ENCODE measurements at places on chromosomes 7 and 10. TPM values are rescaled to one million over a fixed set of nuclear protein-coding genes. Genes with fewer than 3 reads are reported as not detected.

The PILRA gene
- 8.3 TPM for total RNA-seq

The GIMAP2 gene
- total RNA-seq = 9.6 TPM

The PDE1C gene
- total RNA-seq = 19.2 TPM

The WNT2 gene
- total RNA-seq = not detected

DNA sequence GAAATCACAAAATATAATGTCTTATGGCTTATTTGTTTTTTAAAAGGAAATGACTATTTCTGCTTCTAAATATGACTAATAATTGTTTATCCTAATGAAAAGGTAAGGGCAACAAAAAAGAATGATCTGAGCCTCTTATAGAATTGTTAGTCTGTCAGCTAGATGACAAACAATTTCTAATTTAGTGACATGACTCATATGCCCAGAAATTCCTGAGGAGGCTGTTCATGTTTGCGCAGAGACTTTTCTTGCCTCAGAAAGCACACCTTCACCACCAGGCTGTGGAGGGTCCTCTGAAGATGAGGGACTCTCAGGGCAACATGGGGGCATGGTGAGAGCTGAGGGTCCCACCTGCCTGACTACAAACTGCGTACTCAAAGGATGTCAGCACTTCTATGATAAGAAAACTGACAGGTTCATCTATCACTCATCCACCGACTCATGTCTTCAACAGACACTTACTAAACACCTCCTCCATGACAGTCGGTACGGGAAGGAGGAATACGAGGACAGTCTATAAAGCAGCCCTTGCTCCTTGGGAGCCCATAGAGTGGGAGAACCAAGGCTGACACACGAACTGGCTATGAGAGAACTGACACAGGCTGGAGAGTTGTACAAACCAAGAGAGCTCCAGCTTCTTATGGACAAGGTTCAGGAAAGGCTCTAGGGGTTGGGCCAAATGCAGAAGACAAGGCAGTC lies 102.0 kb downstream of the PKD1L1 start:
- H3K36me3 ChIP-seq = no peaks in the 10 kb centered on the region
- H3K27me3 ChIP-seq = no peaks in the 10 kb centered on the region
- no peak for DNase-seq
- no peaks in the 10 kb centered on the region for H3K4me1 ChIP-seq
- no peak overlapping the region for H3K27ac ChIP-seq

DNA sequence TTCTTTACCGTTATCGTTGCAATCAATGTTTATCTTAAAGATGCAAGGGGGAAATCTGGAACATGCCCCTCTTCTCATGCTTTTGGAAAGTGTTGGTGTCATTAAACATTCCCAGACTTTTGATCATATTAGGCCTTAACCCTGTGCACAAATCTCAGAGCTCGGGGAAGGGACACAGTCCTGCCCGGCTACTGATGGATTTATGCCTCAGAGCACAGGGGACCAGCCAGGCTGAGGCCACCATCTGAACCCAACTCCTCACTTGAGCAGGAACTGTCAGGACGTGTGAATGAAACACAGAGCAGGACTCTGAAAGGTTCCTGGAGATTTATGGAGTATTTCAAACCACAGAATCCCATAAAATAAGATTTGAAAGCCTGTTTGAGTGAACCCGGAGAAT lies 132.0 kb upstream of the CXCL12 start:
- no peaks in the 10 kb centered on the region for H3K4me1 ChIP-seq
- no peaks in the 10 kb centered on the region for H3K27me3 ChIP-seq
- H3K36me3 ChIP-seq = no peaks in the 10 kb centered on the region
- DNase-seq = no peak

GRCh38 chr10:120841522-120842189 lies 9.5 kb upstream of the WDR11 start:
- DNase-seq = no peak
- H3K27me3 ChIP-seq = no peaks in the 10 kb centered on the region

- peaks cover 37% of the 10 kb centered on the region for H3K4me1 ChIP-seq
- DNase-seq = no peak
- H3K36me3 ChIP-seq = no peaks in the 10 kb centered on the region
- peak overlapping the region; percentile 92 for H3K4me3 ChIP-seq
- no peaks in the 10 kb centered on the region for H3K27me3 ChIP-seq
Measured at GRCh38 chr7:129952086-129952652, 591 bp downstream of the UBE2H start.

GRCh38 chr7:138575897-138576428 lies 115.9 kb downstream of the TRIM24 start:
- H3K27ac ChIP-seq = no peak overlapping the region
- H3K4me1 ChIP-seq = no peaks in the 10 kb centered on the region
- H3K4me3 ChIP-seq = no peak overlapping the region
- DNase-seq = no peak

DNA sequence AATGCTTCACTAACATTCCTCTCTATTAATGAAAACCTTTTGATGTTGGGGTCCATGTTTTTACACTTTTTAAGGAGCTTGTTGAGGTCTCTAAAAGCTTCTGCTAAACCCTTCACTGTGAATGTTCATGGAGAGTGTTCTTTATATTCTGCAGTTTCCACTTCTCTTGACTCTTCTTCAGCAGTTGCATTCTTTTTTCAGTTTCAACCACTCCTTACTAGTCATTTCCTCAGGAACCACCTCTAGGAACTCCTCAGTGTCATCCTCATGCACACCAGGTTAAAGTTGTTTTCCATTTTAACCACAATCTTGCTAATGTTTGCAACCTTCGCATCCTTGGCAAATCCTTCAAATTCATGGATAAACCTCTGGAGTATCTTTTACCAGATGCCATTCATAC lies 821.6 kb downstream of the ANKRD7 start:
- H3K4me3 ChIP-seq = no peak overlapping the region
- H3K27me3 ChIP-seq = no peaks in the 10 kb centered on the region
- DNase-seq = no peak
- H3K27ac ChIP-seq = no peak overlapping the region
- no peaks in the 10 kb centered on the region for H3K36me3 ChIP-seq
- H3K4me1 ChIP-seq = no peaks in the 10 kb centered on the region

Measured in vagina (tissue), 2 donors.